ENCODE measurements at places on chromosomes 6 and 20. TPM values are rescaled to one million over a fixed set of nuclear protein-coding genes. Genes with fewer than 3 reads are reported as not detected.

Gene SLC2A4RG
- 25.8 TPM for total RNA-seq

Gene GPSM3
- total RNA-seq: 11.6 TPM

Gene RSPH4A
- not detected for total RNA-seq

Gene RIPOR2
- not detected for total RNA-seq

Gene SLC22A7
- not detected for total RNA-seq

Gene MDC1
- 12.0 TPM for total RNA-seq

Gene RSPO3
- total RNA-seq: 5.1 TPM

Gene HSPA1A
- 75.0 TPM for total RNA-seq

Gene MYLK2
- 0.40 TPM for total RNA-seq

Gene CLPSL2
- total RNA-seq: not detected

Gene POPDC3
- 0.14 TPM for total RNA-seq

Gene CDSN
- total RNA-seq: not detected

Gene HLA-G
- total RNA-seq: not detected

Gene AVP
- total RNA-seq: not detected

Gene MEP1A
- total RNA-seq: not detected

Gene C6orf141
- 7.8 TPM for total RNA-seq

Gene ZNF831
- total RNA-seq: not detected

Gene COL10A1
- total RNA-seq: not detected

Gene MRPS26
- total RNA-seq: 33.6 TPM

Gene TDP2
- 39.1 TPM for total RNA-seq

Gene LPA
- total RNA-seq: not detected

Gene C6orf52
- not detected for total RNA-seq

Gene MAPK13
- 1.9 TPM for total RNA-seq

Gene C4B
- 0.43 TPM for total RNA-seq

Gene C6orf163
- 4.6 TPM for total RNA-seq

Gene PI16
- not detected for total RNA-seq

Gene FNDC11
- total RNA-seq: 0.40 TPM

Gene ZSCAN23
- 0.65 TPM for total RNA-seq

Gene GPX5
- total RNA-seq: not detected

Gene KIF25
- total RNA-seq: not detected

Gene HDGFL1
- not detected for total RNA-seq

Gene LIN28B
- not detected for total RNA-seq

Gene NKX2-2
- total RNA-seq: not detected

Gene SAMD3
- not detected for total RNA-seq

Gene WFDC10B
- not detected for total RNA-seq

Gene SLA2
- total RNA-seq: not detected

Gene SLC26A8
- total RNA-seq: under 0.01 TPM

Gene ZKSCAN4
- 3.2 TPM for total RNA-seq

Gene C4A
- 1.6 TPM for total RNA-seq

Gene SUMO4
- total RNA-seq: 5.5 TPM

Data from thoracic aorta endothelial cell (primary cell).